Foreskin fibroblast (primary cell): ENCODE measurements at places on chromosomes 11 and 22.
A peak's percentile ranks its signal among the peaks of the same experiment; 100 is the strongest.

GRCh38 chr22:46783721-46784120 is 21.3 kb downstream of the TBC1D22A start:
- peak; percentile 80 for DNase-seq

- DNase-seq, result peak; percentile 85
Observed at GRCh38 chr22:38135133-38135706, 24.7 kb upstream of the BAIAP2L2 start.

DNA sequence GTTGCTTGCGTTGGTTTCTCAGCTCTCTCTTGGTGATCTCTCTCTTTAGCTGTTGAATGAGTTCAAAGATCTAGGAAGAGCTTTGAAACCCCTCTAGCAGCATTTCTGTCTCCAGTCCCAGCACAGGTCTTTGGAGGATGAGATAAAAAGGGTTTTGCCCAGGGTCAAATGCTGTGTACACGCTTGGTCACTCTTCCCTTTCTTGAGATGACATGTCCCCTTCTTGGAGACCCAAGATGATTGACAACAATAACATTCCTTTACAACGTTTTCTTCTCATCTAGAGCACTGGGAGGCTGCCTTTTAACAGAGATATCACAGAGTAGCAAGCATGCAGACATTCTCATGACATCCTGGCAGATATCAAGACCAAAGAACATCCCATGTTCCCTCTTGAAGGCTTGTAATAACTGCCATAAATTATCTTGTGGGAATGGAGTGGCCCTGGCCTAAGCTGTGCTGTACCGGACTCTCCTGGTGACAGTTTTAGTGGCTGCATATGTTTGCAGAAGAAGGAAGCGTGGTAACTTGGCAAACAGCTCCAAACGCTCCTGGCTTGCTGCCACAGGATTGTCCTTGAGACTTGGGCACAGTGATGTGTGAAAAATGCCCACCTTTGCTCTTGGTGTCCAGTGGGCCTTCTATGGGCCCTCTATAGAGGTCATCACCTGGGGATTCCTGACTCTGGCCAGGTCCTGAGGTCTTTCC is 107.8 kb downstream of the PTPRJ start:
- DNase-seq, result no peak

- DNase-seq, result peak; percentile 63
Observed at GRCh38 chr11:3109921-3110706, 52.9 kb upstream of the CARS1 start.

DNA sequence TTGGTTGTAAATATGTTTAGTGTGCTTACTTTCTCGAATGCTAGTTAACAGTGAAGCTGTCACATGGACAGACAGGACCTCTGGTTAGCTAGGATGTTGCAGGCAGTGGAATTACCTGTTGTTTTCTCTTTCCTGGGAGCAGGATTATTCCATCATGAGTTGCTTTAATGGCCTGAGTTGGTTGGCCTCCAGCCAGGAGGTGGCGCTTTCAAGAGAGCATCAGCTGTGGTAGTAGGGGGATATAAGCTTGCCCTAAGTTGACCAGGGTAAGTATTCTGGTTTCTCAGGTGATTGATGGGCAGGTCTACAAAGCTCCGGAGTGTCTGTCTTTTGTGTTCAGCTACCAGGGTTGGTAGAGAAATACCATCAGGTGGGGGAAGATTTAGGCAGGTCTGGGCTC is 43.5 kb downstream of the NELL1 start:
- no peak for DNase-seq

DNA sequence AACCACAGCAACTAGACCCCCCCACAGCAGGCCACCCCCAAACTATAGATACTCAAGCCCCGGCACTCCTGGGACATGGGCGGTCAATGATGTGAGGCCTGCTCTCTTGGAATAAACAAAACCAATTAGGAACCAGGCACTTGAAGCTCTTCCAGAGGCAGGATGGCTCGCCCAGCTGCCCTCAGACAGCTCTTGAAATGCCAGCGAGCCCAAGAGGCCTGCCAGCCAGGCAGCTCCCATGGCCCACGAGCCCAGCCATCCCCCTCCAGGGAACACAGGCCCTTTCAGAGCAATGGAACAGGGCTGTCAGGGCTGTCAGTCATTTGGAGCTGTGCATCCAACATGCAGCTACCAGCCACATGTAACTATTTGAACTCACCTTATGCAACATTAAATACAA is 34.0 kb upstream of the TFIP11 start:
- no peak for DNase-seq

GRCh38 chr22:21032037-21032867 is at the start of gene SLC7A4:
SLC7A4 (minus strand) TSS chr22:21032561; CDS start chr22:21031812, 749 bp downstream.
- no peak for DNase-seq

DNA sequence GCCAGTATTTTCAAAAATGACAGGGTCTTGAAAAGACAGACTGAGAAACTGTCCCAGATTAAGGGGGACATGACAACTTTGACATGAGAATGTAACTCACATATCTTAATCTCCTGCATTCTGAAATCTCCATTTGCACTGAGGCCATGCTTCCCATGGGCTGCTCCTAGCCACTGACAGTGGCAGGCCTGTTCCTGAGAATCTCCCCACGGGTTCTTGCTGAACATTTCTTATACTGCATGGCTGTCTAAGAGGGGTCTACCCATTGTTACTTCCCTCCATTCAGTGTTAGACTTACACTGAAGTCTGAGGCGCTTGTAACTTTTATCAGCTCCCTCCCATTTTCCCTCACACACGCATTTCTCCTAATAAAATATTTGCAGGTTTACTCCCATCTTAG is 1.5 kb downstream of the CEP295 start:
- no peak for DNase-seq

DNA sequence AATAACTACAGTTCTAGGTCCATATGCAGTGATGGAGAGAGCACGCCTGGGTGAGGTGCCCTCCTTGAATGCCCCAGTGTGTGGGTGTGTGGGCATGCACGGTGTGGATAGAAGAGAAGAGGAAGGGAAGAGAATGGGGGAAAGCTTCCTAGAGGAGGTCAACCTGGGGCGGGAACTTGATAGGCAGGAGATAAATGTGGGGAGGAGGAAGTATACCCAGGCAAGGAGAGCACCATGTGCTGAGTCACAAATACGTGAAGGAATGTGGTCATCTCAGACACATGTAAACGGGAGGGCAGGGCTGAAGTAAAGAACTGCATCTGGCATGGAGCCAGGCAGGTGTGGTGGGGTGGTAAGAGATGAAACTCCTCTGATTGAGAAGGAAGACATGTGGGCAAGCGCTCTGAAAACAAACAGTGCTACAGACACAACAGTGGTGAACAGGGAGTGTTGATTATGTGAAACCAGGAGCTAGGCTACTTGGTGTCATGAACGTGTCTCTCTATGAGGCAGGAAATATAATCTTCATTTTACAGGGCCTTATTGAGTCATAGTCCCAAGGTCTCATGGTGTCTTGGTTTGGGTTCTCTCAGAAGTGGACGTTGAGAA is 61.5 kb upstream of the EED start:
- no peak for DNase-seq

DNA sequence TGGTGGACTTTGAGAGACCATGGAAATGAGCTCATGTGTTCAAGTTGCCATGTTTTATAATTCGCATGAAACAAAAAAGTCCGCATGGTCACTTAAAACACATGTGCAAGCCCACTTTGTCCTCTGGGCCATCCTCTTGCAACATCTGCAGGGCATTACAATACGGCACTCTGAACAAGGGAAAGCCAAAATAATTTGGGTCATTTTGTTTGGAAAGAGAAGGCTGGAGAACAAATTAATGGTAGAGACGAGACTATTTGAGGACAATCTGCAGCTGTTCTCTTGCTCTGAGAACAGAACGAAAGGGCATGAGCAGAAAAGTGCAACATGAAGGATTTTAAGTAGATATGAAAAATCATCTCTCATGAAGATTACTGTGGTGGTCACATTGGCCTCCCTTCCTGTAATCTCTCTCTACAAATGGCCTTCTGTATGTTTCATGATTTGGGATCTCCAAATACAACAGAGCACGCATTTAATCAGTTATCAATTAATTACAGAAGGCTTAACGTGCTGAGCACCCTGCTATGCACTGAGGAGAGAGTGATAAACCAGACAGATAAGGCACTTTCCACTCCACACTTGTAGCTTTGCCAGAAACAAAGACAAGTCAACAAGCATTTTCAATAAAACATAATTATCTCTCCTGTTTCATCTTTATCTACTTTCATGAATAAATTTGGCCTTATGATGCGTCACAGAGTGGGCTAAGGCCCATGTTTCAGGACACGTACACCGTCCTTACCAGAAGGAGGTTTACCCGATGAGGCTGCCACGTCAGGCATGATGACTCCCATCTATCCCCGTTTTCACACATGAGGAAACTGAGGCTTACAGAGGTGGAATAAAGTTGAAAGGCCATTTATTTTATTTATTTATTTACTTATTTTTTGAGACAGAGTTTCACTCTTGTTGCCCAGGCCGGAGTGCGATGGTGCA is 384.1 kb downstream of the LARGE1 start:
- no peak for DNase-seq

GRCh38 chr11:1650034-1650917 is 20.7 kb downstream of the KRTAP5-5 start:
- DNase-seq, result no peak

GRCh38 chr11:106152824-106153223 is 75.4 kb downstream of the AASDHPPT start:
- peak; percentile 63 for DNase-seq

DNA sequence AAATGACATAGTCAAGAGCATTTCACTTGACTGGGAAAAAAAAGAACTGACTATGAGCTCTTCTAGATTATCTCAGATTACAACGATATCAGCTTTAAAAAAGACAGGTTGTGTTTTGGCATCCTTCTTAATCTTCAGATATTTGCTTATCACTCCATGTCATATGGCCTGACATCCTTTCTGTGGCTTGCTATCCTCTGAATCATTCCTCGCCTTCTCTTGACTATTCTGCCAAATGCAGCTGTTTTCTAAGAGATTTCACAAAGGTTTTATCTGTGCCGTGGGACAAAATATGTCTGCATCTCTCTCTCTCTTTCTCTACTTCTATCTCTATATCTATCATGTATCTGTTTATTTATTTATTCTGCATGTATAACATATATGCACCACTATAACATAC is 746.1 kb downstream of the CNTN5 start:
- no peak for DNase-seq

DNA sequence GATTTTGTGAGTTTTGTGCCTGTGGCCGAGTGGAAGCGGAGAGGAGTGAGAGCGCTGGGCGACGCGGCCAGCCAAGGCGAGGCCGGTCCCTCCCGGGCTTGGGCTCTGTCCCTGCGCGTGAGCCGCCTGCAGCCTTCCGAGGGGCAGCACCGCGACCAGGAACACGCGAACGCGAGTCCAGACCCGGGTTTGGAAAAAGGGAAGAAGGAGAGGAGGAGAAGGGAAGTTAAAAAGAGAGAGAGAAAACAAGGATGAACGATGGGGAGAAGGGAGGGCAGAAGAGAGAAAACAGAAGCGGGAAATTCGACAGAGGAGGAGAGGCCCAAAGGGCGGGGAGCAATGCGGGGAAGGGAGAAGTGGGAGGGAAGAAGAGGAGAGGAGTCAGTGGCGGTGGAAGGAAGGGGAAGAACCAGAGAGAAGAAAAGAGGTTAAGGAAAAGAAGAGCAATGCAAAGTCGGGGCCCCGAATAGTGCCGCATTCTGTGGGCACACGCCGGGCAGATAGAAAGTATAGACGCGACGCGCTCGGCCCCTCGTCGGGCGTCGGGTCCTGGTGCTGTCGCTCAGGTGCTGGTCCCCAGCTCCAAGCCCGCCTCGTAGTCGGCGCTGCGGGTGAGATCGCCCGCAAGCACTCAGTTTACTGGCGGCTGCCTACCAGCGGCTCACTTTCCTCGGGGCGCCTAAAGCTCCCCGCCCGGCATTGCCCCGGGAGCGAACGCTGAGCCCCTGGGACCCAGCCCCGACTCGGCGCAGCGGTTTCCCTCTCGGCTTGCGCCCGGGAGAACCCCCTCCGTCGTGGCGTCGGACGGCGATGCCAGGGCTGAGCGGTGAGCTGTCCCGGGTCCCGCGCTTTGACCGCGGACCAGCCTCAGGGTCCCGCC is 2.8 kb upstream of the BARX2 start:
- no peak for DNase-seq

DNA sequence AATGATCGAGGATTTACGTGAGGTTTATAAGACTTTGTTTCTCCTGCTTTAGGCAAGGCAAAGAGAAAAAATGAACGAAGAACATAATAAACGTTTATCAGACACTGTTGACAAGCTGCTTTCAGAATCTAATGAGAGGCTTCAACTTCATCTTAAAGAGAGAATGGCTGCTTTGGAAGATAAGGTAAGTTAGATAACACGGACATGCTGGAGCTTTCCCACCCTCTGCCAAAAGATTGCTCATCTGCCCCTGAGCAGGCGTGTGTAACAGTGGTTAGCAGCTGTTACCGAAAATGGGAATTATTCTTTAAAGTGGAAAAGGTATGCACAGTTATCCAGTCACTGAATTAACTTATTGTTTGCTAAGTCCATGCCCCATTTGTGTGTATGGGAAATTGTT is 62.8 kb upstream of the CTTN start:
- DNase-seq, result no peak

GRCh38 chr22:27982630-27983180 is 63.6 kb upstream of the PITPNB start:
- DNase-seq, result no peak

DNA sequence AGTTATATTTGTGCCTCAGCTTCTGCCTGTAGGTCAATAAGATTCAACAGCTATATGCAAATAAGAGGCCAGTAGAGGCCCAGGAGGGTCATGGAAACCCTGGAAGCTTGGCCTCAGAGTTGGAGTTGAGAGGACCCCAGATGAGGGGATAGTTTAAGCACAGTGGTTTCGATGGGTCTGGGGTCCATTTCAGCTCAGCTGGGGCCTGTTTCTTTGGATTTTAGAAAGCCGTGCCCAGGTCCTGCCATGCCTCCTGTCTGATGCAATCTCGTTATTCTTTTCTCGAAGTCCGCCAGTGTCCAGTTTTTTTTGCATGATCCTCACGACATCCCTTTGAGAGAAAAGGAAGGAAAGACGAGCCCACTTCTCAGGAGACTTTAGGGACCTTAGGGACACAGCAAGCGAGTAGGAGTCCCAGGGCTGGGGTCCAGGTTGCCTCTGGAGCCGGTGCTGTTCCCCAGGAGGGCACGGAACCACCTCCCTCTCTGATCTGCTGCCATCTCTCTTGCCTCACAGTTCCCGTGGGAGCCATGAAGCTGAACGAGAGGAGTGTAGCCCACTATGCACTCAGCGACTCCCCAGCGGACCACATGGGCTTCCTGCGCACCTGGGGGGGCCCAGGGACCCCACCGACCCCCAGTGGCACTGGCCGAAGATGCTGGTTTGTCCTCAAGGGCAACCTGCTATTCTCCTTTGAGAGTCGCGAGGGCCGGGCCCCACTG is 2.6 kb upstream of the SMDT1 start:
- no peak for DNase-seq

- DNase-seq, result no peak
Observed at GRCh38 chr11:125842321-125842948, 9.3 kb downstream of the PATE4 start.
